ENCODE measurements at places on chromosomes 5 and 9.

DNA sequence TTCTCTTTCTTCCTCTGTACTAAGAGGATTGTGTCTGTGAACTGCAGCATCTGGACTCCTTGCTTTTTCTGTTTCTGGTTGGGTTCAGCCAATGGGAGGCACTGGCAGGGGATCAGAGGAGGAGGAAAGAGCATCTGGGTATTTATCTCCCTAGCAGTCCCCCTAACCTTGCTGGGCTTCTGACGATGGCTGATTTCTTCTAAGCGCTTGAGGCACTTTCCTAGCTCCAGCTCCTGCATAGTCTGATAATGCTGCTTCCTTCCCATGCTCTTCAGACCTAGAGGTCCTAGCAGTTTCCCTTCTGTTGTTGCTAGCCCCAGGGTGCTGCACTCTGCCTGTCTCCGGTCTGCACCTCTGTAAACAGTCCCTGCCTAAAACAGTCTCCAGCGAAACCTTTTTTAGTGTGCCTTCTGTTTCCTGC lies 225.1 kb downstream of the PDZD2 start:
- DNase-seq, result no peak

DNA sequence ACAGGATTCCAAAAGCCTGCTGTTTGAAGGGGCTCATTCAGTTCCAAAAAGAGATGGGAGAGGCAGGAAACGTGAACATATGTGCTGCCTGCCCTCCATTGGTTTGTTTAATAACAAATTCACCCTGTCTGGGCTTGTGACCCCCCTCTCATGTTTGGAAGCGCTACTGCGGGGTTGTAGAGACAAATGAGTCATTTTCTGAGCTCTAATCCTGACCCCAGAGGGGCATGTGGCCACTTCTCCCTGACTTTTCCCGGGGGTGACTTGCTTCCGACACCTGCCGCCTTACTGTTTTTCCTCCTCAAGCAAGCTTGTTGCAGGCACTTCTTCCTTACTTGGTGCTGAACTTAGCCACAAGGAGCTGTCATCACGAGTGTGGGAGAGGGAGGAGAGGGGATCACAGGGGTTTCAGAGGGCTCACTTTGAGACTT lies 75.9 kb downstream of the LMNB1 start:
- no peak for DNase-seq

DNA sequence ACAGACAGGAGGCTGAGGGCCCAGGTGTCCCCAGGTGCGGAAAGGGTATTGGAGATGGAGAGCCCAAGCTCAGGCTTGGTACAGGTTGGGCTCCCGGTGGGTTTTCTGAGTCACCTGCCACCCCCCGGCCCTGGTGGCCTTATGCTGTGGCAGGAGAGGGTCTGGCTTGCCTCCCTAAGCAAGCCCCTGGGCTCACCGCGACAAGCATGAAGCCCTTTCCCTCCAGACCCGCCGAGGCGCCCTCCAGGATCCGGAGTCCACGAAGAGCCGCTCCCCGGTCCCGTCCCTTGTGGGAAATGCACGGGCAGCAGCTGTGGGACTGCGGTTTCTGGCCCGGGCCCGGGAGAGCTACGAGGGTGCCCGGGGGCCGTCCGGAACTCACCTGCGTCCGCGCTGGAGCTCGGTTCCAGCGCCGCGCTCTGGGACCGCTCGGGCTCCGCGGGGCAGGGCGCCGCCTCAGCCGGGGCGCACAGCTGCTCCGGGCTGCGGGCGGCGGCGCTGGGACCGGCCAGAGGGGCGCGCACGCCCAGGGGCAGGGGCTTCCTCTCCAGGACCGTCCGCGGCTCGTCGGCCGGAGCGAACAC lies 757 bp downstream of the SAPCD2 start:
- no peak for DNase-seq

GRCh38 chr5:88785746-88786565 lies 97.0 kb downstream of the MEF2C start:
- peak; percentile 86 for DNase-seq

- DNase-seq, result no peak
These were observed 149.0 kb downstream of the AOPEP start for GRCh38 chr9:94875300-94876020.

- DNase-seq, result no peak
These were observed 39.3 kb downstream of the UBE2R2 start for GRCh38 chr9:33856247-33856646.

DNA sequence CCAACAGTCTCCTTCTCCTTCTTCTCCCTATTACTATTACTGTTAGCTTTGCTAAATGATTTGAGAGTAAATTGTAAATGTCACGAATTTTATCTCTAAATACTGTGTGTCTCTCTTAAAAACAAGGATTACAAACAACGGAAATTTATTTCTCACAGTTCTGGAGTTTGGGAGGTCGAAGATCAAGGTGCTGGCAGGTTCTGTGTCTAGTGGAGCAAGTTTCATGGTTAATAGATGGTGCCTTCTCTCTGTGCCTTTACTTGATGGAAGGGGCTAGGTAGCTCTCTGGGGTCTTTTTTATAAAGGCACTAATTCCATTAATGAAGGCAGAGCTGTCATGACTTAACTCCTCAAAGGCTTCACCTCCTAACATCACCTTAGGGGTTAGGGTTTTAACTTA lies 237.9 kb downstream of the MAN2A1 start:
- no peak for DNase-seq
